ENCODE measurements at places on chromosomes 1 and 21. TPM values are rescaled to one million over a fixed set of nuclear protein-coding genes. Genes with fewer than 3 reads are reported as not detected.

DNA sequence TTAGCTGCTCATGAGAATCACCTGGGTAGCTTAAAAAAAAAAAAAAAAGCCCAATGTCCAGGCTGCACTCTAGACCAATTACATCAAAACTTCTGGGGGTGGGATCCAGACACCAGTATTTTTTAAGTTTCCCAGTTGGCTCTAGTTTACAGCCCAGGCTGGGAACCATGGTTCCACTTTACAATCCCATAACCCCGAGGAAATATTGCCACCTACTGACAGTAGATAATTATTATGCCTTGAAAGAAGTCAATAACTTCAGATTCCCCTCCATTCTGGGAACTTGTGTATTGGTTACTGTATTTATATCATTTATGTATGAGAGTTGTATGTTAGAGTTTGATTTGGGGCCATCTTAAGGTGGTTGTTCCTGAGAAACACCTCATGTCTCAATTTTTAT lies 100.2 kb downstream of the SPATA46 start:
- DNase-seq: no peak

PFKFB2 gene
- 3.8 TPM for total RNA-seq

- no peak for DNase-seq
Measured at GRCh38 chr1:237687804-237688203, 202.9 kb downstream of the ZP4 start.

- DNase-seq: no peak
Measured at GRCh38 chr1:246860401-246860800, 71.3 kb downstream of the AHCTF1 start.

PADI2 gene
- 0.11 TPM for total RNA-seq

All from activated naive CD4-positive, alpha-beta T cell treated with anti-CD3 and anti-CD28 coated beads, Interleukin-2, amount 50 U/mL, for 72 hours (primary cell).